Stimulated activated effector memory CD8-positive, alpha-beta T cell treated with anti-CD3 and anti-CD28 coated beads, Interleukin-12 subunit alpha, Interleukin-12 subunit beta, amount 100 ng/mL, for 72 hours (primary cell): ENCODE measurements at places on chromosomes 16 and 17.

- DNase-seq: no peak
These were observed 6.1 kb upstream of the ATP6V0C start for GRCh38 chr16:2507665-2508064.

- DNase-seq: no peak
These were observed 61.6 kb downstream of the SKAP1 start for GRCh38 chr17:48368352-48368908.

DNA sequence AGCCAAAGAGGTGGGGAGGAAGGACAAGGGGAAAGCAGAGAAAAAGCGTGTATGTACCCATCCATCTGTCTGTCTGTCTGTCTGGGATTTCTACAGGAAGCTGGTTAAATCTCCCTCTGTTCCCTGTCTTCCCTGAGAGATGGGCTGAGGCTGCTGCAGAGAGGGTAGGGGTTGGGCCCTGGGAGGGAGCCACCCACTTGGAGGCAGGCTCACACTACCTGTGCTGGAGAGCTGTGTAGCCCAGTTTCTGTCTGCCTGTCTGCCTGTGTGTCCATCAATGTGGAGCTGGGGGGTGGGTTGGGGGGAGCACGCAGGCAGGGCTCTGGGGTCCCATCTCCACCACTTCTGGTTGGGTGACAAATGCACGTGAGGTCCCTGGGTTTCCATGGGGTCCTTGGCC, 18.6 kb upstream of the C17orf113 start:
- DNase-seq: no peak

DNA sequence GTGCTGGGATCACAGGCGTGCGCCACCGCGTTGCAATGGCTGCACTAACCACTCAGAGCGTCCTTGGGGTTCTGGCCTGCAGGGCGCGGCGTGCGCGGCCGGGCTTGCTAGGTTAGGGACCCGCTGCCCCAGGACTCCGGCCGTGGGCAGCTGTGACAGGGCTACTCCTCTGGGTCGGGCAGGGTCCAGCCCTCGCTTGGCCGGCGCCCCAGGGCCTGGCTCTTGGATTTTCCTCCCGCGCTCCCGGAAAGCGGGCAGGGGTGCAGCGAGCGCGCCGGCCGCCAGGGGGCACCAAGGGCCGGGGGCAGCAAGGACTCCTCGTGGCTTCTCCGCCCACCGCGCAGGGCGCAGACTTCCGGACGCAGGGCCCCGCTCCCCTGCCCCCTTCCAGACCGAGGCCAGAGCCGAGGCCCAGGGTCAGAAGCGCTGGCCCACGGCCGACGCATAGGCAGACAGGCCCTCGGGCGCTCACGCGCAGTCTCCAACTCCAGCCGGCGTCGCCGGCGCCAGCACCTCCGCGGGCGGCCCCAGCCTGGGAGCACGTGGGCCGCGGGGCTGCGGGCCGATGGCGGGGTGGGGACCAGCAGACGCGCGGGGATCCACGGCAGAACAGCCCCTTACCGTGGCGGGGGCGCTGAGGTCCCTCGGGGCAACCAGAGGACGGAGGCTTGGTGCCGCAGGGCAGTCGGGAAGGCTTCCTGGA, 355 bp downstream of the TLE7 start:
- DNase-seq: peak; percentile 19

GRCh38 chr17:48060249-48060648, 12.1 kb downstream of the NFE2L1 start:
- DNase-seq: no peak

- DNase-seq: no peak
These were observed 10.5 kb downstream of the PDZD9 start for GRCh38 chr16:21990381-21990944.

DNA sequence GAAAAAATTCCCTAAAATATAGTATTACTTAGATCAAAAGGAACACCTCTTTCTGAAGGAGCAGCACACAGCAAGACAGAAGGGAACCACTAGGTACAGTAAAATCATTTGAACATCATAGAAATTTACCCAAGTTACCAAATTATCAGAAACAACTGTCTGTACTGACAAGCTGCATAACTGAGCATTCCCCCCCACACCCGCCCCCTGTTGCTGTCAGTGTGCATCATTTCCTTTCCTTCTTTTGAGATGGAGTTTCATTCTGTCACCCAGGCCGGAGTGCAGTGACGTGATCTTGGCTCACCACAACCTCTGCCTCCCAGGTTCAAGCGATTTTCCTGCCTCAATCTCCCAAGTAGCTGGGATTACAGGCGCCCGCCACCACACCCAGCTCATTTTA, 120.7 kb downstream of the TRIM37 start:
- no peak for DNase-seq

DNA sequence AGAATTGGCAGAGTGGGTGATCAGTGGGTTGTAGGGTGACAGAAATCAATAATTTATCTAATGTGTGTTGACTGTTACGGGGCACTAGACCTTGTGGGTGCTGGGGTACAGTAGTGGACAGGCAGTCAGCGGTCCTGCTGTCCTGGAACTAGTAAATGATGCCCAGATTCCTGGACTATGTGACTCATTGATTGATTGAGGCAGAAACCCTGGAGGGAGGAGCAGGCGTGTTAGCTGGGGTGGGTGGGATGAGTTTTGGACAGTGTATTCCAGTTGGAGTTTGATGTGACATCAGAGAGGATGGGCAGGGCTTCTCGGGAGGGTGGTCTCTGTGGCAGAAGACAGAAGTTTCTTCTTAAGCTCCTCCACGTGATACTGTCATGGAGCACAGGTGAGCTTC, 24.4 kb downstream of the PRMT7 start:
- no peak for DNase-seq

- DNase-seq: no peak
These were observed 29.6 kb downstream of the VPS53 start for GRCh38 chr17:685006-685405.

- DNase-seq: no peak
These were observed 125.8 kb upstream of the TMEM97 start for GRCh38 chr17:28193241-28193640.

DNA sequence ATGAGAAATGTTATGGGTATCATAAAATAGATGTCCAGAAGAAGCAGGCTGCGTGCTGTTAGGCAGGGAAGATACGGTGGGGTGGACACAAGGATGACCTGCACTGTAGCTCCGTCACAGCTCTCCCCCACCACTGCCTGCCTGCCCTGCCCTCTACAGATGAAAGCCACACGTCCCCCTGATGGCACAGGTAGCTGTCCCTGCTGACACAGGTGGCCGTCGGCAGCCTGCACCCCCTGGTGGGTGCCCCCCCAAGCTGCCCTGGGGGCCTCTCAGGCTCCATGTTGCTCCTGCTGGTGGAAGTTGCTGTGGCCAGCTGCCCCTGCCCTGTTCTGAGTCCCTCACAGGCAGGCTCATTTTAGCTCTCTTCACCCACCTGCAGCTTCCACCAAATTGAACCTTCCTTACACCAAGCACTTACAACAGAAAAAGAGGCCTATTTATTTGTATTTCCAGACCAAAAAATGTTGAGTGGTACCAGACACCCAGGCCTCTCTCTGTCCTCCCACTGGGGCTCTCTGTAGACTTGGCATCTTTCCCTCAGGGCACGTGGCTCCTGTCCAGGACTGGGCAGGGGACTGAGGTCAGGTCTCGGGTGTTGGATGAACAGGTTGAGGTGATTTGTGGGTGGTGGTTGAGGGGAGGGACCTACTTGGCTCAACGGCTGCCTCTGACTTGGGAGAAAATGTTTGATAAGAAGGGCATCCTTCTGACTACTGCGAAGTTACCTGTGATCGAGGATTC, 50.1 kb upstream of the CACNG5 start:
- no peak for DNase-seq

DNA sequence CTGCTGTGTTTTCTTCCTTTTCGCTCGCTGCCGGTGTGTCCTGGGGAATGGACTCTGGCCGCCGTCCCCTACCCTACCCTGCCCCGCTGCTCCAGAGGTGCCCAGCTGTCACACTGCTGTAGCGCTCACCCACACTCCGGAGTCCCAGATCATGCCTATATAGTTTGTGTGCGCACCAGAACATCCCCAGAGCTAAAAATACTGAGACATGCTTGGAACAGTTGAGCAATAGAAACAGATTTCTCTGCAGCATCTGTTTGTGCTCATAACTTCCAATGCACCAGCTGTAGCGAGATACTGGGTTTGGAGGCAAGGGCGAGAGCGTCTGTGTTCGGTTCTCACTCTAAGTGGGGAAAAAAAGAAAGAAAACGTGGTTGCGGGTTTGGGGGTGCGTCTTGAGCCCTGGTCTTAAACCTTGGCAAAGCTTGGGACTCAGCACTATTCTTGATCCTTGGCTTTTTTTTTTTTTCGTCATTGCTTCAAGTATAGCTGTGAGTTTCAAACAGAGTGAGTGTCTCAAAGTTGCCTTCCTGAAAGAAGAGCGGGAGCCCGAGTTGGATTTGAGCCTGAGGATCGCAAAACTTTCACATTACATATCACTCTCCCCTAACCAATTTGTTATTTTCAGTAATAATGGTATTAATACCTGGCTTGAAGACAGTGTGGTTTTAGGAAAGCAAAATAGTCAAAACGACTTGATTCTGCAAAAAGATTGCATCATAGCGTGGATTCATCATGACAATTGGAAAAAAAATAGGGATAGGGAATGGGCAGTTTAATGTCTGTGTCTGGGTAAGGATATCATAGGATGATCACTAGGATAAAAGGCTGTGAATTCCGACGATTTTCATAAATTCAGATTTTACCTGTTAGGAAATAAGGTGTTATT, 621 bp downstream of the KCNJ2 start:
- DNase-seq: no peak

- peak; percentile 44 for DNase-seq
These were observed at the start of gene RNF157 for GRCh38 chr17:76240461-76241203. TSS of gene RNF157 (minus strand) at chr17:76240493. CDS start at chr17:76240240, 253 bp downstream.

DNA sequence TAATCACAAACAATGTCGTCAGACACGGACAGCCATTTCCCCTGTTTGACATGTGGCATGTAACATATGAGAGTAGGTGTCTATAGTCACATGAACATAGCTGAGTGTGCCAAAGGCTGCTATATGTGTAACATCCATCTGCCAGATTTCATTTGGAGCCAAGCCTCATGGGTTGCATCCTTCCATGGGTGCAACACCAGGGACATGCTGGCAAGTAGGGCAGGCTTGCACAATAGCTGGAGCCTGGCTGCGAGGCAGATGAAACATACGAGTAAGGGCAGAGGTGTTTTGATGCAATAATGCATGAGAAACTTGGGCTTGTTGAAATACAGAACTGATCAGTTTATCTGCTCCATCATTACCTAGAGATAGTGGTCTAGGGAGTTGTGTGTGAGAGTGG, 9.0 kb upstream of the ZNF689 start:
- no peak for DNase-seq

GRCh38 chr16:503150-504071, 24.1 kb upstream of the CAPN15 start:
- DNase-seq: no peak

GRCh38 chr16:10428433-10429168, 42.7 kb downstream of the ATF7IP2 start:
- DNase-seq: no peak

DNA sequence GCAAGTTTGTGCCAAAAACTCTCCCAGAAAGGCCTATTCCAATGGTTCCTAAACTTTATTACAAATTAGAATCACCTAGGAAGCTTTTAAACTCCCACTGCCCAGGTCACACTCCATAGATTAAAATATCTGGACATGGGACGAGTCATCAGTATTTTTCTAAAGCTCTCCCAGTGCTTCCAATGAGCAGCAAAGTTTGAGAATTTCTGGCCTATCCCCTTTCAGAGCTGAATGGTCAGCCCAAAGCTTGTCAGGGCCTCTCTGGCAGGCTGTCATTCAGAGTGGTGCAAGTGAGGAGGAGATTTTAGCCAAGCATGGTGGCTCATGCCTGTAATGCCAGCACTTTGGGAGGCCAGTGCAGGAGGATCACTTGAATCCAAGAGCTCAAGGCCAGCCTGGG, 2.4 kb downstream of the BCL6B start:
- no peak for DNase-seq

GRCh38 chr16:2386990-2387389, 42.3 kb upstream of the CCNF start:
- no peak for DNase-seq

DNA sequence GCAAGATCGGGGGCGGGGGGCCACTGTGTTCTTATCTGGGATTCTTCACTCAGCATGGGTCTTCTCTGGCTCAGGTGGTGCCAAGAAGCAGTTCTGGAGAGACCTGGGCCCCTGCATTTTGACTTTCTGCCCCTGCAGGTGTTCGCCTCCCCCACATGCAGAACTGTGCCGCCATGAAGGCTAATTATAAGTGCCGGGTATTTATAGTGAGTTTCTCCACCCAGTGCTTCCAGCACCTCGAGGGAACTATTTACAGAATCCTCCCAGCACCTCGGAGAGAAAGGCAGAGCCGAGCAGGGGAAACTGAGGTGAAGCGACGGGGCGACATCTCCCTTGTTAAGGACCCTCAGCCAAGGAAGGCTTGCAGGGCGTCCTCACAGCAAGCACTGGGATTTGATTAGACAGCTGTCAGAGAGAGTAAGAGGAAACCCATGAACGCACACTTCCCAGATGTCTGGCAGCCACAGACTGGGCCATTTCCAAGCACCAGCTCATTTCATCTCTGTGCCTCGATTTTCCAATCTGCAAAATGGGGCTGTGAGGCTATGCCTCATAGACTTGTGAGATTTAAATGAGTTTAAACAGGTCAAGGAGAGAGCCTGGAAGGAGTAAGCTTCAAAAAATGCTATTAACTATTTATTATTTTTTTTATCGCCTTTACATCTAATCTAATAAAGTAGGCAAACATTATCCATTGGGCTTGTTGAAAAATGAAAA, 36.4 kb upstream of the GRIN2A start:
- no peak for DNase-seq

GRCh38 chr17:75325827-75326225, 36.6 kb upstream of the SLC25A19 start:
- no peak for DNase-seq

DNA sequence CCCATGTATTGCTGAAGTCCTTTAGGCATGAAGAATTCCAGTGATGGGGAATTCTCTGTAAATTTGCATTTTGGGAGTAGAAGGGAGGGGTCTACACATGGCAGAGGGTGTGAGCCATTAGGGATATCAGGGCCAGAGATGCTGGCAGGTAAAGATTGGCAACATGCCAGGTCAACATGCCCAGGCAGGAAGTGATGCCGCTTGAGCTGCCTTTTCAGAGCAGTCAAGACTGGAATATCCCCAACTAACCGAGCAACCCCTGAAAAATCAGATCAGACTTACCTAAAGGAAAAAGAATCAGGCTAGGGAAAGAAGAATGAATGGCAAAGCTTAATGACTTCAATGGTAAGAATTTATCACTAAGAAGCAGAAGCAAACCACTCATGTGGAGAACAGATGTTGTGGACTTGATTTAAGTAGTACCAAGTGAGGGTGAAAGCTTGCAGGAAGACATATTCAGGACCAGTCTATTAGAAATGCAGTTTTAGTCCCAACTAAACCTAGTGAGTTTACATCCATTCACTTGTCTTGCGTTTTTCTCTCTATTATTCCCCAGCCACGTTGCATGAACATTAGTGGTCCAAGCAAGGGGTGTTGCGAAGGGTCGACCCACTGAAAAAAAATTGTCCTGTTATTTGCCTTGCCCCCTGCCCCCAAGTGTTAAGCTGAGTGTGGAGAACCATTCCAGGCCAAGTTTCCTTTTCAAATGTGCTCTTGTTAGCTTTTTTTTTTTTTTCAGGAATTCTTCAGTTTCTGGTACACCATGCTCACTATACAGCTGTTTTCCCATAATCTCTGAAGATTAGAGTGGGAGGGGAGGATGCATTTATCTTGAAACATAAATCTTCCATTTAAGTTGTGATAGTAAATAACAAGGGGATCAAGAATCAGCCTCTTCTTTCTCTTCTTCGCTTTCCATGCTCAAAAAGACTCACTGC, 105.2 kb downstream of the ABCA8 start:
- no peak for DNase-seq
